ENCODE measurements at places on chromosomes 16 and 17. TPM values are rescaled to one million over a fixed set of nuclear protein-coding genes. Genes with fewer than 3 reads are reported as not detected.

GRCh38 chr16:3997231-3997841 is 116.8 kb upstream of the CREBBP start:
- H3K27me3 ChIP-seq = no peaks in the 10 kb centered on the region
- no peaks in the 10 kb centered on the region for H3K36me3 ChIP-seq
- no peak overlapping the region for H3K4me3 ChIP-seq
- H3K27ac ChIP-seq = no peak overlapping the region
- DNase-seq = no peak

GRCh38 chr17:47324224-47325020 is 667 bp downstream of the EFCAB13 start:
- H3K27ac ChIP-seq = peak overlapping the region; percentile 94
- peak overlapping the region; percentile 98 for H3K4me3 ChIP-seq
- peaks cover 15% of the 10 kb centered on the region for H3K4me1 ChIP-seq
- H3K27me3 ChIP-seq = peaks cover 21% of the 10 kb centered on the region
- H3K36me3 ChIP-seq = no peaks in the 10 kb centered on the region

- DNase-seq = no peak
- peak overlapping the region; percentile 86 for H3K27ac ChIP-seq
- no peaks in the 10 kb centered on the region for H3K27me3 ChIP-seq
- H3K36me3 ChIP-seq = no peaks in the 10 kb centered on the region
- peaks cover 26% of the 10 kb centered on the region for H3K4me1 ChIP-seq
- H3K4me3 ChIP-seq = peak overlapping the region; percentile 75
Observed at GRCh38 chr16:30562021-30562420, 3.8 kb upstream of the ZNF764 start.

- H3K4me1 ChIP-seq = no peaks in the 10 kb centered on the region
- no peak overlapping the region for H3K27ac ChIP-seq
- H3K27me3 ChIP-seq = peaks cover 35% of the 10 kb centered on the region
- no peak overlapping the region for H3K4me3 ChIP-seq
- no peaks in the 10 kb centered on the region for H3K36me3 ChIP-seq
- DNase-seq = no peak
Observed at GRCh38 chr17:964876-965275, 14.7 kb downstream of the NXN start.

DNA sequence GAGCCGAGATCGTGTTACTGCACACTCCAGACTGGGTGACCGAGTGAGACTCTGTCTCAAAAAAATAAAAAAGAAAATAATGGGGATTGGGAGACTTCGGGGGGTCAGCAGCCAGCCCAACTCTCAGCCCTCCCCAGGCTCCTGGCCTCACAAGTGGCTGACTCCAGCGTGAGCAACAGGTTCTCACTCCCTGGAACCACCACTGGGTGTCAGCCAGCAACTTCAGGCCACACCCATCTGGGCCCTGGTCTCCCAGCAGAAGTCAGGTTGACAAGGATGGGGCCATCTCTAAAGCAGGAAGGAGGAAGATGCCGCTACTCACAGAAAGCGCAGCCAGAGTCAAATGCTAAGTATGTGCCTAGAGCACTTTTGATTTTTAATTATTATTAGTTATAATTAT is 139.4 kb downstream of the C16orf78 start:
- no peaks in the 10 kb centered on the region for H3K27me3 ChIP-seq
- no peaks in the 10 kb centered on the region for H3K4me1 ChIP-seq
- DNase-seq = no peak

GRCh38 chr17:6528557-6528956 is 27.8 kb downstream of the PITPNM3 start:
- H3K36me3 ChIP-seq = no peaks in the 10 kb centered on the region
- no peak for DNase-seq
- no peak overlapping the region for H3K27ac ChIP-seq
- H3K4me1 ChIP-seq = no peaks in the 10 kb centered on the region
- no peaks in the 10 kb centered on the region for H3K27me3 ChIP-seq

- no peak for DNase-seq
- no peak overlapping the region for H3K27ac ChIP-seq
- peaks cover 26% of the 10 kb centered on the region for H3K27me3 ChIP-seq
- peaks cover 1% of the 10 kb centered on the region for H3K4me1 ChIP-seq
- H3K4me3 ChIP-seq = no peak overlapping the region
Observed at GRCh38 chr16:69100071-69100691, 5.3 kb upstream of the HAS3 start.

Gene RRAD
- 2.5 TPM for total RNA-seq

Gene TMC5
- 0.09 TPM for total RNA-seq

Gene CDRT15L2
- total RNA-seq = not detected
